ENCODE measurements at places on chromosomes 1 and 21. TPM values are rescaled to one million over a fixed set of nuclear protein-coding genes. Genes with fewer than 3 reads are reported as not detected.

GRCh38 chr1:38025233-38025632 is 12.7 kb downstream of the UTP11 start:
- no peak for DNase-seq

DNA sequence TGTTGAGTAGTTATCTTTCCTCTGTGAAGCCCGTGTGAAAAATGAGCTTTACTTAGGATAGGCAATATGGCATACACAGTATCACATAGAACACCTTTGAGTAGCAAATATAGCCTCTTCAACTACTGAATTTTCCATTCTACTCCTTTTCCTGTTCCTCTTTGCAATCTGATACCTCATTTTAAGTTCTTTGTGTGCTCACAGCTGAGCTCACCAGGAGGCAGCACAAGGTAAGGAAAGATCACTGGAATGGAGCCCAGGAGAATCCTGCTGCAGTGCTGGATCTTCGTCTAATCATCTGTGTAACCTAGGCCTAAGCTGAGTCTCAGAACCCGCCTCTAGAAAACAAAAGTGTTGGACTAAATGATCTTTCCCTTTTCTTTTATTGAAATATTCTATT is 171.0 kb downstream of the LRRC40 start:
- DNase-seq = no peak

- no peak for DNase-seq
Measured at GRCh38 chr1:200072636-200073285, 45.3 kb downstream of the NR5A2 start.

The PTGER3 gene
- polyA plus RNA-seq = 3.6 TPM

The ADAM30 gene
- polyA plus RNA-seq = 52.6 TPM
